Stimulated activated naive CD4-positive, alpha-beta T cell (primary cell): ENCODE measurements at places on chromosomes 12 and 14.

GRCh38 chr14:93041830-93042229 lies 73.9 kb downstream of the ITPK1 start:
- DNase-seq: no peak

DNA sequence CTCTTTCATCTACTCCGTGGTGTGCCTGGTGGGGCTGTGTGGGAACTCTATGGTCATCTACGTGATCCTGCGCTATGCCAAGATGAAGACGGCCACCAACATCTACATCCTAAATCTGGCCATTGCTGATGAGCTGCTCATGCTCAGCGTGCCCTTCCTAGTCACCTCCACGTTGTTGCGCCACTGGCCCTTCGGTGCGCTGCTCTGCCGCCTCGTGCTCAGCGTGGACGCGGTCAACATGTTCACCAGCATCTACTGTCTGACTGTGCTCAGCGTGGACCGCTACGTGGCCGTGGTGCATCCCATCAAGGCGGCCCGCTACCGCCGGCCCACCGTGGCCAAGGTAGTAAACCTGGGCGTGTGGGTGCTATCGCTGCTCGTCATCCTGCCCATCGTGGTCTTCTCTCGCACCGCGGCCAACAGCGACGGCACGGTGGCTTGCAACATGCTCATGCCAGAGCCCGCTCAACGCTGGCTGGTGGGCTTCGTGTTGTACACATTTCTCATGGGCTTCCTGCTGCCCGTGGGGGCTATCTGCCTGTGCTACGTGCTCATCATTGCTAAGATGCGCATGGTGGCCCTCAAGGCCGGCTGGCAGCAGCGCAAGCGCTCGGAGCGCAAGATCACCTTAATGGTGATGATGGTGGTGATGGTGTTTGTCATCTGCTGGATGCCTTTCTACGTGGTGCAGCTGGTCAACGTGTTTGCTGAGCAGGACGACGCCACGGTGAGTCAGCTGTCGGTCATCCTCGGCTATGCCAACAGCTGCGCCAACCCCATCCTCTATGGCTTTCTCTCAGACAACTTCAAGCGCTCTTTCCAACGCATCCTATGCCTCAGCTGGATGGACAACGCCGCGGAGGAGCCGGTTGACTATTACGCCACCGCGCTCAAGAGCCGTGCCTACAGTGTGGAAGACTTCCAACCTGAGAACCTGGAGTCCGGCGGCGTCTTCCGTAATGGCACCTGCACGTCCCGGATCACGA lies 2.2 kb downstream of the SSTR1 start:
- no peak for DNase-seq

- no peak for DNase-seq
Measured at GRCh38 chr12:13404631-13405473, 208.3 kb downstream of the EMP1 start.

GRCh38 chr12:6934110-6934509 lies 6.4 kb downstream of the ATN1 start:
- no peak for DNase-seq
